Inflammatory macrophage treated with lipopolysaccharide for 1 hour (primary cell): ENCODE measurements at places on chromosomes 3 and 15.

DNA sequence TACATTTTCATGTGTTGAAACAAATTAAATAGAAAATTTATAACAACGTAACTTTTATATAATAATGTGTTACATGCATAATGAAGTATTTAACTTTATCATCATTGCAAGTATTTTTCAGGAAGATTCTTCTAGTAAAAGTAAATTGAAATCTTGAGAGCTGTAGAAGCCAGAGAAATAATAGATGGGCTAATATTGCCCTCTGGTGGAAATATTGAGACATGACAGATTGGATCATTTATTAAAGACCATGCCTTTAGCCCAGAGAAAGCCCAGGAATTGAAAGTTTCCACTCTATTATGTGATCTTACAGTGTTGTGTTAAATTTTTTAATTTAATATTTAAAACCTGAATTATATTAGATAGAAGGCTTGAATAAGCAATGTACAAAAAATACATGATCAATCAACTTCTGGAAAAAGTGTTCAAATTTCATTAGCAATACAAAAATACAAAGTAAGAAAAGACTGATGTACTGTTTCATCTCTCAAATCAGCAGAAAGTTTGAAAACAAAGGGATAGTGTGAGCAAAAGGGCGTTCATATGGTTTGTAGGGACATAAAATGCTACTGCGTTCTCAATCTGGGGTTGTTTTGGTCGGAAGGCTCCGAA is 52.7 kb upstream of the SPTSSB start:
- peak; percentile 70 for DNase-seq

GRCh38 chr3:33467786-33468185 is 27.6 kb upstream of the UBP1 start:
- no peak for DNase-seq

- no peak for DNase-seq
These were observed 4.0 kb downstream of the TEX9 start for GRCh38 chr15:56369234-56369633.

DNA sequence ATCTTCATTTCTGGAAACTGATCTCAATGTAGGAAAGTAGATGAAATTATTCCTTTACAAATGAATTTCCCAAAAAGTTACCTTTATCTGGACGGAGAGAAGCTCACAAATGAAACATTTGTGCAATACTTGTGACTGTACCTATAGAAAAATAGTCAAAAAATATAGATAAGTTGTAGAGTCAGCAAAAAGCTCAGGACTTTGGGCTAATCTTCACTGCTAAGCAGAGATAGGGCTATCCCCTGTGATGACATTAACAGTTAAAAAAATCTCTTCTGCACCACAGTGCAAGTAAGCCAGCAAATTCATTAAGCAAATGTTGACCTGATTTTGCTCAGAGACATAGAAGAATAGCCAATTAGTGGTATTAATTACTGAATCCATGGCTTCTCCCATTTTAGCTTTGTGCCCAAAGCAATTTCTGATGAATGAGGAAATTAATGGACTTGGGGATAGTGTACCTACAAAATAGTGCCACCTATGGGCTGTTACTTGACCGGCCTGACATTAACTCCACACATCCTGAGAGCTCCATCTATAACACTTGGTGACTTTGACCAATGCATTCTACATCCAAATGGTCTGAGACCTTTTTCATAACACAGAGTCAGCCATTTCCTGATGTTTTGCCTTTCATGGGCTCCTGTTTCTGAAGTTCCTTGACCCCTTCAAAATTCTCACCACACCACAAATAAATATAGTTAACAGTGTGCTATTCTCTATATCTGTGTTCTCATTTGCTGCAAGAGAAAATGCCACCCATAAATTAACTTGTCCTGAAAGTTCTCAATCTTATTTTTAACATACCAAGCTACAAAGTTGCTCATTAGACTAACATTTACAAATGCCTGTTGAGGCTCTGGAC is 105.0 kb downstream of the SSR3 start:
- peak; percentile 27 for DNase-seq

- no peak for DNase-seq
These were observed 173.3 kb upstream of the GAP43 start for GRCh38 chr3:115450036-115450435.

DNA sequence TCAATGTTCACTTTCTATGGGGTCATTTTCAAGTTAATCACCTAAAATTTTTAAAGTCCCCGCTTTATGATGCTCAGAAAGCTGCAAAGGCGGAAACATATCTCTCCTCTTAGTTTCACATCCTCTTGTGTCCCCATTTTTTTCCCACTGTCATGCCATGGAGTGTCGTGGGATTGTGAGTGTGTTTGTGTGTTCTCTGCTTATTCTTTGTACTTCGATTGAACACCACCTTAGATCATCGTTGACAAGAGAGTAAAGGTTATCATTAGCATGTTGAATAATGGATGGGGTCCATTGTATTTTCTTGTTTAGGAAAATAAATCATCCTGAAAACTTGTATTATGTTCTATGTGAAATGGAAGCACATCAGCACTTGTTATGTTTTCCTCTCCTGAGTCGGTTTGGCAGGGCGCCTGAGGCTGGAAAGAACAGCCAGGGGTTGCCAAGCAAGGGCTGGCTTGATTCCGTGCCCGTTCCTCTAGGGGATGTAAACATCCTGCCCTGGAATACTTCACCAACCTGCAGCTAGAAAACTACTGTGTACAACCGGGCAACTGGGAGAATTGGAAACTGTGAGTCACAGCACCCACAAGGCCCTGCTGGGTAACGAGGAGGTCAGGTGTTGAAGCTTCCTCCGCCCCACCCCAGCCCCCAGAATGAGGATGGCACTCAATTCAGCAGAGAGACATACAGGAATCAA is 67.2 kb downstream of the EIF4E3 start:
- DNase-seq = no peak

- DNase-seq = no peak
These were observed 201.4 kb upstream of the STT3B start for GRCh38 chr3:31331278-31331677.

- no peak for DNase-seq
These were observed 151.4 kb downstream of the WNT7A start for GRCh38 chr3:13728487-13728886.

- DNase-seq = no peak
These were observed 14.3 kb upstream of the TNFAIP8L3 start for GRCh38 chr15:51108933-51109550.

GRCh38 chr3:62131620-62132019 is 241.7 kb downstream of the FEZF2 start:
- DNase-seq = no peak

DNA sequence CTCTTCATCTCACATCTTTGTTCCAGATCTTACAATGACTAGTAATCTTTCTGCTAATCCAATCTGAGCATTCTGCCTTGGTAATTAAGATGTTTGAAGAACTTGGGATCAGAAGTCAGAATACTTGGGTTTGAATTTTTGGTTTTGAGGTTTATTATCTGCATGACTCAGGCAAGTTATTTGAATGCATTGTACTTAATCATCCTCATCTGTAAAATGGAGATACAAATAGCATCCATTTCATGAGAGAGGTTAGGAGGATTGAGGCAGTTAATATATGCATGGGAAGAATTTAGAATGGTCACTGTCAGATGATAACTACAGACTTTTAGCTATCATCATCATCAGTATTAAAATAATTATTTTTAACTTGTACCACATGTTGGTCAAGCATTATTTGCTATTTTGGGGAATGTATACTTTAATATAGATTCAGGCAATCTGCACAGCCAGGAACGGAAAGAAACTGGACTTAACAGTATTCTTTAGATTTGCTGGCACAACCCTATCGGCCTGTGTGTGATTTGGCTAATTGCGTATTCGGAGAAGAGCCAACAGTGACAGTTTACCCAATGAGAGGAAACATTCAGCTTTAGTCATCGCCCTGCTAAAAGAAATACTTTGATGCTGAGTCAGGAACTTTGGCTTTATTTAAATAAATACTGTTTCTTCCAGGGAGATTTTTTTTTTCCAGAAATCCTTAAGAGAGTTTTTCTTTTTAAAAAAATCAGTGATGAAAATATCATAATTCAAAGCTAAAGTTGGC is 600.0 kb downstream of the ROBO1 start:
- DNase-seq = no peak

- no peak for DNase-seq
These were observed 99.8 kb downstream of the MYH15 start for GRCh38 chr3:108410531-108410984.

DNA sequence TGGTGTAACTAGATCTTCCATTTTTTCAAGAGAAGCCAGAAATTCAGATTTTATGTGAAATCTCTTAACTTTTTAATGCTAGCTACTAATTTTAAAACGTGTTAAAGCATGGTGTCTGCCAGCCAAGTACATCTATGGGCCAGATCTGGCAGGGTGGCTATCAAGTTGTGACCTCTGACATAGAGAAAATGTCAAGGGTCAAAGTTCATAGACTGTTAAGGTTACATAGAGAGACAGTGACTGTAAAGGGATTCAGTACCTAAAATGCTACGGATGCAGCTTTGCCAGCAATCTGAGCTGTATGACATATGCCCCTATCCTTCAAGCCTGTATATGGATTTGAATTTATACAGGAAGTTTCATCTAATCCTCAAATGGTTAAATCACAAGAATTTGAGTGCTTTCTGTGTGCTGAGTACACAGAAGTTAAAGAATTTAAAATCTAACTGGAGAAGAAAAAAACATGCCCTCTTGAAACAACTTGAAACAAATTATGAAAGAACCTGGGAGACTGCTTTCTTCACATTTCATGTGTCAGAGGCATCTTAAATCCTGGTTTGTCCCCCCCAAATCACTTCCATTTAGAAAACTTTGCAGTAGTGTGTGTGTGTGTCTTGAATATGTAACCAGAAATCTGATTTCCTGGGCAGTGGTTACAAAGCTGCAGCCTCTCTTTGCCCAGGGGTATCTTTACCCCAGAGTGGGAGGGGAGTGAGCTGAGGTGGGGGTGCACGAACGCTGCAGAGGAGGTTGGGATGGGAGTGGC is 895 bp upstream of the ARHGAP31 start:
- no peak for DNase-seq

DNA sequence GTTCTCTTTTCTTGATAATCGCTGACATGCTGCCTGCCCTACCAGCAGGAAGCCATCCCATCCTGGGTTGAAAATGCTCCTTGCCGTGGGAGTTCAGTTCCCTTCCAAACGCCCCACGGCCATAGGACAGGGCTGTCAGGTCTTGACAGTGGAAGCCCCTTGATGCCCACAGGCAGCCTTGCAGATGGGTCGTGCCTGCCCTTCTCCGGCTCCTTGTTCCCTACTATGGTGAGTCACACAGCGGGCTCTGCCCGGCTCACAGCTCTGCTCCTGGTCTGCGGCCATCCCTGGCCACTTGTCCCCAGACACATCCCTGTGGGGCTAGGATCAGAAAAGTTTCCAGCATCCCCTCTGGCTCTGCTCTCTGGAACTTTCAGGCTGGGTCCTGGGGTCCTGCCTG is 6.2 kb upstream of the APBA2 start:
- DNase-seq = no peak

DNA sequence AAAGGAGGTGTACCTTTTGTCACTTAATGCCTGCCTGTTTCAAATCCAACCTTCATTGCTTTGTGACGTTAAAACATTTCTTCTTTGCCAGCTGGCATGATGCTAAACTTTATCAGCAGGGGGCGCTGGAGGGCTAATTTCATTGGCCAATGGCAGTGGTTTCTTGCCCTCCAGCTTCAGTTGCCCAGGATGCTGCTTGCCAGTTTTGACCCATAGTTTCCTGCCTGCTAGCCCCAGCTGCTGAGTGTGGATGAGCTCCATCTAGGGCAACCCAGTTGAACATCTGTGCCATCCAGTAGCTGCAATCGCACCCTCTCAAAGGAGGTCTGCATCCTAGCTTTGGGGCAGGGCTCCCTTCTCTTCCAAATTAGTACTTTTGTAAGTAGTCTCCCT is 22.1 kb downstream of the ACKR2 start:
- peak; percentile 56 for DNase-seq

GRCh38 chr3:29275309-29275708 is 5.6 kb upstream of the RBMS3 start:
- no peak for DNase-seq

DNA sequence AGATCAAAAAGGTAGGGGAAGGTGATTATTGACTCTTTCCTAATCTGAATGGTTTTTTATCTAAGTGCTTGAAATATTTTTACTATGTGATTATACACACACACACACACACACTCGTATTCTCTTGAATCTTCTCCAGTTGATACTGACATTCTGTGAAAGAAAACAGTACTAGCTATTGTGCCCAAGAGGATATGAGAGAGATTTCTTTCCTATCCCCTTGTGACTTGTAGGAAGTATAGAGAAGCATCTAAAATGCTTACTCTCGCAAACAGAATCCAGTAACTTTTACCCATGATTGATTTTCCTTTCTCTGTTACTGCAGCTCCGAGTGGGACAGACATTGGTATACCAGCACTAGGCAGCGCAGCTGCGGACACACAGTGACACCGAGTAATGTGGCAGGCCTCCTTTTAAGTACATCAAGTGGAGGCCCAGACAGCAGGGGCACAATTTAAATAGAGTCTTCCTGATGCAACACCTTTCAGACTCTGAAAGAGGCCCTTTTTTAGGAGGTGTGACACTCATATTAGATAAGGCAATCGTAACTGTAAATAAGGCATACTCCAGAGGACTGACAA is 421.0 kb upstream of the CNTN4 start:
- no peak for DNase-seq

DNA sequence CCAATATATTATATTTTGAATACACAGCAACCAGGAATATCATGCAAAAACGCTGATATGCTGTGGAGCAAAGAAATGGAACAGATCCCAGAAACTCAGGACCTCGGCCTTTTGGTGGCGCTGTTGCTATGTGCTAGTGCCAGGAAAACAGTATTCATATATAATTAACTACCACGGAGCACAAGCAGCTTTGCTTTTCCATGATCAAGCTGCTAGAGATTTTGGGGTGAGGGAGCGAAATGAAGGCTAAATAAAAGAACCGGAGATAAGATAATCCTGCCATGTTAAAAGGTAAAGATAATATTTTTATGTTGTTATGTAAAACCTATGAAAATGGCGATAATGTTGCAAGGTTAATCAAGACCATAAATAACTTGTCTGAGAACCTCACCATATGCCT is 157.7 kb upstream of the FAM3D start:
- DNase-seq = peak; percentile 33

DNA sequence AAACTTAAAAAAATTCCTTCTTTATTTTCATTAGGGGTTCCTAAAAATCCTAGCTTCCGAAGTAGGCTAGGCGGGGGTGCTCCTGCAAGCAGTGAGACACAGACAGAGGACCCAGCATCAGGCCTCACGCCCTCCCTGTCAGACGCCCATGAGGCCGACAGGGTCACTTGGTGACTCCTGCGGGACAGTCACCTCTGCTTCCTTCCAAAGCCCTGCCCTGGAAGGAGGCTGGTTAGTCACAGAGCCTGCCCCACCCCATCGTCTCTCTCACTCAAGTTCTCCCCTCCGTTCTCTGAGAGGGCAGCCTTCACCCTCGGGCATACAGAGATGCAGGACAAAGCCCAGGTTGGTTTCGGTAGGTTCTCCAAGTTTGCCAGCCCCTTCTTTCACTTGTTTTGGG is 38.6 kb downstream of the EHD4 start:
- no peak for DNase-seq

- DNase-seq = no peak
These were observed 965.0 kb downstream of the MCTP2 start for GRCh38 chr15:95196176-95196915.

DNA sequence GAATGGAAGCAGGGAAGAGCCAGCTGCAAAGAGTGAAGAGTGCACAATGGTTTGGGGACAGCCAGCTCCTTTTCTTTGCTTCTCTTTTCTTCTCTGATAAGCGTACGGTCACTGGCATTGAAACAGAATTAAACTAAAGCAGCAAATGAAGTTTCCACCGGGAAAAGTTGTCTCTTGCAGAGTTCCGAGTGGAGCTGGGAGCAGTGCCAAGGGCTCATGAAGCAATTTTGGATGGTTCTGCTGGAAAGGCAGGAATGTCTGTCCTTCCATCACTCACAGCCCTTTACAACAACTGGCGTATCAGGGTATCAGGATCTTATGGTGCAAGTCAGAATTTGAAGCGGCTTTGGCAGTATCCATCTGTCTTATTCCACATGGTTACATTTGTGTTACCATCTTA is 1042.9 kb downstream of the NTRK3 start:
- DNase-seq = no peak
